ENCODE measurements at places on chromosomes 7 and 10.

GRCh38 chr7:4051696-4052095 is 630.4 kb upstream of the FOXK1 start:
- no peak for DNase-seq

GRCh38 chr7:33805630-33806233 is 99.6 kb upstream of the BMPER start:
- peak; percentile 83 for DNase-seq

- DNase-seq: no peak
Measured at GRCh38 chr10:4850397-4850796, 24.4 kb downstream of the AKR1E2 start.

DNA sequence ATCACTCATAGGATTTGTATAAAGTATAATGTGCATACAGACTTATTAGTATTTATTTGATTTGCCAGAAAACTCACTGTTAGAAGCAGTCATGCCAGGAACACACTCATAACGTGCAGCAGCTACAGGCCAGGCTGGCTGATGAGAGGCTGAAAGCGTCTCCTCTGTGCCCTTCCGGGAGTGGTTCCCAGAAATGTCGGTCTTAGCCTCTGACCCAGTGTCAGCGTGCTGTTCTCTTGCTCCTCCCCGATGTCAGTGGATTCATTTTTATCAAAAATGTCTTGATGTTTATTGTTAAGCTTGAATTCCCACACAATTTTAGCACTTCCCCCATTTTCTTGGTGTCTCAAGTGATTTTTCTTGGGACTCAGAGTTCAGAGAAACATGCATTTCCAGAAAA is 33.3 kb upstream of the GARS1 start:
- DNase-seq: no peak

- peak; percentile 84 for DNase-seq
Measured at GRCh38 chr10:33341637-33342036, 7.2 kb upstream of the NRP1 start.

DNA sequence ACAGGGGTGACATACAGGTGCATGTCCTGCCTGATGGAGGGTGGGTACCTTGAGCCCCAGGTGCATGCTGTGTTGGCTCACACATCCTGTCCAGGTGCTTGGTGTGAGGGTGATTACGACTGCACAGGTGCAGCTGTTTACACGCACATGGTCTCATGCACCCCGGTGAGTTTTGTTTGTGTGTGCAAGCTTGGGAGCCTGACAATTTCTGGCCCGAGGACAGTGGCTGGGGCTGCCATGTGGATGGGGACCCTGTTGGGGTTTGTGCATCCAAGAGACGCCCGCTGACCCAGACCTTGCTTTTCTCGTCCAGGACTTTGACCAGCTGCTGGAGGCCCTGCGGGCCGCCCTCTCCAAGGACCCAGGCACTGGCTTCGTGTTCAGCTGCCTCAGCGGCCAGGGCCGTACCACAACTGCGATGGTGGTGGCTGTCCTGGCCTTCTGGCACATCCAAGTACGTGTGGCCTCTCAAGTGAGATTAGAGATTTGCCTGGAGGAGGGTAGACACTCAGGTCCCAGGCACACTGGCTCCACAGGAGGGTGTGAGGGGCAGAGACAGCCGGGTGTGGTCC is 61.7 kb downstream of the PRF1 start:
- no peak for DNase-seq
